Activated T-helper 17 cell treated with anti-CD3 and anti-CD28 coated beads, Interleukin-2, amount 50 U/mL, for 72 hours (primary cell): ENCODE measurements at places on chromosomes 2 and 18.

- ATAC-seq: no peak
Observed at GRCh38 chr2:21627938-21628337, 504.2 kb downstream of the TDRD15 start.

DNA sequence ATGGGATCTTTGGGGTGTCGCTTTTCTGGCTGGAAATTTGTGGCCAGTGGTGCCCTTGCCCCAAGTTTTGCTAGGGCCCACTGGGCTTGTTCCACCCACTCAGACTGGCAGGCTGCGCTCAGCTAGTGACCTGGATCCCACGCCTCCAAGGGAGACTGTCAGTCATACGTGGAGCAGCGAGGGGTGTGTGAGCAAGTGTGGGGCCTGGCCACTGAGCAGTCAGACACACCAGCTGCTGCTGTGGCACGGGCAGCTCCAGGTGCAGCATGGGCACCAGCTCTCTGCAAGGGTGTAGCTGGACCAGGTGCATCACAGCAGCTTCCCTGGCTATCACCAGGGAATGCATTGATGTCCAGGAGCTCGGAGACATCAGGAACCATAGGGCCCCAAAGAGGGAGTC, 327.0 kb downstream of the NR4A2 start:
- no peak for ATAC-seq

DNA sequence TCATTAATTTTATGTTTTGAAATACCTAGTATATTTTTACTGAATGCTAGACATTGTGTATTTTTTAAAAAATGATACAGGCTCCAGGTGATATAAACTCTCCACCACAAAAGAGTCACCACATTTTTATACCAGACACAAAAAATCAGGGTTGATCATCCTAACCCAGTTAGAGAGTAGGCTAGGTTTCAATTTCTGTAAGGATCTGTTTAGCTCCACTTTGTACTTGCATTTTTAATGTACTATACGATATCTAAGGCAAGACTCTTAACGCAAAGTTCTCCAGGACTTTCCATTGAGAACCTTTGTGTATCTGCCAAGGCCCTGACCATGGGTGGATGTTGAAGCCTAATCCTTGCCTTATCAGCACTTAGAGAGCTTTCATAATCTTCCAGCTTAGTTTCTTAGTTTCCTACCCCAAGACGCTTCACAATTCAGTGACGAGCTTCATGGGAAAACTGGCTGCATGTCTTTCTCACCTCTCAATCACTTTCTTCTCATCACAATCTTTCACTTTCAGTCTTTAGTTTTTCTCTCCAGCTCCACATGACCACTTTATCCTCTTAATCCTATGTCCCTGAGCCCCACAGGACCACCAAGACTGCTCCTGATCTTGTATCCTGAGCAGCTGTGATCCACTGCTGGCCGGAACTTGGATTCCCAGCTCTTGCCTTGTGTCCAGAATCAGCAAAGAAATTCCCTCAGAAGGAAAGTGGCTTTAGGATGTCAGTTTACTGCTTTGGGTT, 635.8 kb downstream of the RNF144A start:
- ATAC-seq: peak; percentile 70

- ATAC-seq: no peak
Observed at GRCh38 chr2:27572998-27573429, 9.8 kb upstream of the ZNF512 start.

DNA sequence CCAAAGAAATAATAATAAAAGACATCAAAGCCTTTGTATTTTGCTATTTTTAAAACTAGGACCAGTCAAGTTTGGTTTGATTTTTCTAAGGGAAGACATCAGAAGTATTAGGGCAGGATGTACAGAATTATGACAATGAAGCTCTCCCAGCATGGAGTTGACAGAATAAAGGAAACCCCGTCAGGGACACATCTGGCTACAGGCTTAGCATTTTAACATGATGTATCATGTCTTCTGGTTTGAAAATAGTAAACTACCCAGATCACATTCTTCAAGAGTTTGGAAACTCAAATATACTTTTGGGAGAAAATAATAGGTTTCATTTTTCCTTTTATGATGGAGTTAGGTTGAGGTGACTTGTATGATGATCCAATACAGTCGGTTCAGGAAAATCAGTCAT, 552.0 kb upstream of the CDH2 start:
- ATAC-seq: no peak

GRCh38 chr2:13091455-13091854, 374.7 kb downstream of the TRIB2 start:
- no peak for ATAC-seq

GRCh38 chr2:55399815-55400214, 19.8 kb downstream of the CCDC88A start:
- no peak for ATAC-seq

DNA sequence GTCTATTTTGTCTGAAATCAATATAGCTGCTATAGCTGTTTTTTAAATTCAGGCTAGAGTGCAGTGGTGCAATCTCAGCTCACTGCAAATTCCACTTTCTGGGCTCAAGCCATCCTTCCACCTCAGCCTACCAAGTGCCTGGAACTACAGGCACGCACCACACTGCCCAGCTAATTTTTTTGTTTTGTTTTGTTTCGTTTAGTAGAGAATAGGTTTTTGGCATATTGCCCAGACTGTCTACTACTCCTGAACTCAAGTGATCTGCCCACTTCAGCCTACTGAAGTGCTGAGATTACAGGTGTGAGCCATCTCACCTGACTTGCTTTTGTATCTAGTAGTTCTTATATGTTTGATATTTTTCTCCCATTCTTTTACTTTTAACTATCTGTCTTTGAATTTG, 259.7 kb downstream of the CDH19 start:
- no peak for ATAC-seq

GRCh38 chr2:166188084-166188483, 60.3 kb upstream of the SCN1A start:
- ATAC-seq: no peak

DNA sequence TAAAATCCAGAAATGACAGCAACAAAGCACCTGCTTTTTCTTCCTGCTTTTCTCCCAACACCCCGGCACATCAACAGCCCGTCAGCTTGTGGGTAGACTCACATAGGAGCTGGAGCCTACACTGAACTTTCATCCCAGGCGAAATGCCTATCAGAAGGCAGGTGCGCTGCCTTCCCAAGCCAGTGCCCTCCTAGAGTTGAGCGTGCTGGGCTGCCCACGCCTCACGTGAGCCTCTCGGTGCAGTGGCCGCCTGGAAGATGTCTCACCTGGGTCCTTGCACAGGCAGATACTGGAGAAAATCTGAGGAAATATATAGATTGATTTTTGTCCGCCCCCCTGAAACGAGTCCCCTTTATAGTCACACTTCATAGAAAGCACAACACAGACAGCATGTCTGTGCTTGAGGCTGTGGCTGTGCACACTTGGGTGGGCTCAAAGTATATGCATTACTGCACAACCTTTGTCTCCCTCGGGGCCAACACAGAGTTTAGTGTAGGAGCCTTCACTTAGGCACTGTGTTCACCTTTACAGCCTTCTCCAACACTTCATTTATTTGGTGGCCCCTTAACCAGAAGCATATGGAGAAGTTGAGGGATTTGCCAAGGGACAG, 112.5 kb downstream of the SMAD7 start:
- ATAC-seq: no peak

- no peak for ATAC-seq
Observed at GRCh38 chr2:19048593-19049266, 309.7 kb downstream of the OSR1 start.

GRCh38 chr2:102386004-102386403, 30.4 kb downstream of the IL18R1 start:
- ATAC-seq: no peak

GRCh38 chr2:78417355-78417754, 608.1 kb upstream of the REG3G start:
- ATAC-seq: no peak

DNA sequence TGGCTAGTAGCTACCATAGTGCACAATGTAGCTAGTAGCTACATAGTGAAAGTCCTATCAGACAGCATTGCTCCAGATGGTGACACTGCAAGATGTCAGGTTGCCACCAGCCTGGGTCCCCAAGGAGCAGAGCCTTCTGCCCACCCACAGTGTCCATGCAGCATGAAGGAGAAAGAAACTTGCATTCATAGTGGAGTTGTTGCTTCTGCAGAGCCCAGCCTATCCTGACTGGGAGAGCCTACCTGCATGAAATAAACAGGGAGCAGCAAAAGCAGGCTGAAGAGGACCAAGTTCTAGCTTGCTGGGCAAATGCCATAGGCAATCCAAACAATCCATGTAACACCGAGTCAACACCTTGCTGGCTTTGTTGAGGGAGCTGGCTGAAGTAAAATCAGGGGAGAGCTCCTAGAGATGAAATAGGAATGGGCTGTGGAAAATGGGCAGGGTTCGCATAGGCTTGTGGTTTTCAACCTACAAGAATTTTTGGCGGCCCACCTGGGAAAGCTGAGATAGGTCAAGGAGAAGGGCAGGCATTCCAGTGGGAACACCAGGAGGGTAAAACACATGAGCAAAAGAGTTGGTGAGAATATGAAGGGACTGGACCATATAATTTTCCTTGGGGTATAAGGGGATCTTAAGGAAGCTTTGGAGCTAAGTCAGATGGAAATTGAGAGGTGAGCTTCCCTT, 195.8 kb downstream of the CYP26B1 start:
- ATAC-seq: no peak

DNA sequence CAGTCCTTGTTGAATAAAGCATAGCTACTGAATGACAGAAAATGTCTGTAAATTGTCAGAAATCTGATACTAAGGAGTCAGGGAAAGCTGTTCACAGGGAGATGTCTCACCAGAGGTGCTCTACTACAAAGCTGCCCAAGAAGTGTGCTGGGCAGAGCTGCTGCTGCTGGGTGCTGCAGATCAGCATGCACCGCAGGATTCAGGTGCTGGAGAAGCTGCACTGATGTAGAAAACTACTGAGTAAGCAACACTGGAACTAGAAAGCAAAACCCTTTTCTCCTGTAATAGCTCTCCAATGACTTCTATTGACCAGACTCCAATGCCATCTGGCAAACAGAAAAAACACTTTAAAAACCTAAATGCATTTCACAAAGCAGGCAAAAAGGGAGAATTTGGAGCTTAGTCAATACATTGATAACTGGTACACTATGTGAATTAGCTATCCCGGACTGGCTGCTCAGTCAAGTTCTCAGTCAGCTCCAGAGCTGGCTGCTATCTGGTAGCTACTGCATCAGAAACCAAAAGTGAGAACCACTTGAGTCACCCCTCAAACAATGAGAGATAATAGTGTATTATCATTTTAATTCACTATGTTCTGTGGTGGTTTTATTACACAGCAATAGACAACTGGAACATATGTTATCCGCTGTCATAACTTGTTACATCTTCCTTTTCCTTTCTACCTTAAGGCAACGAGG, 493.1 kb downstream of the CPS1 start:
- no peak for ATAC-seq

DNA sequence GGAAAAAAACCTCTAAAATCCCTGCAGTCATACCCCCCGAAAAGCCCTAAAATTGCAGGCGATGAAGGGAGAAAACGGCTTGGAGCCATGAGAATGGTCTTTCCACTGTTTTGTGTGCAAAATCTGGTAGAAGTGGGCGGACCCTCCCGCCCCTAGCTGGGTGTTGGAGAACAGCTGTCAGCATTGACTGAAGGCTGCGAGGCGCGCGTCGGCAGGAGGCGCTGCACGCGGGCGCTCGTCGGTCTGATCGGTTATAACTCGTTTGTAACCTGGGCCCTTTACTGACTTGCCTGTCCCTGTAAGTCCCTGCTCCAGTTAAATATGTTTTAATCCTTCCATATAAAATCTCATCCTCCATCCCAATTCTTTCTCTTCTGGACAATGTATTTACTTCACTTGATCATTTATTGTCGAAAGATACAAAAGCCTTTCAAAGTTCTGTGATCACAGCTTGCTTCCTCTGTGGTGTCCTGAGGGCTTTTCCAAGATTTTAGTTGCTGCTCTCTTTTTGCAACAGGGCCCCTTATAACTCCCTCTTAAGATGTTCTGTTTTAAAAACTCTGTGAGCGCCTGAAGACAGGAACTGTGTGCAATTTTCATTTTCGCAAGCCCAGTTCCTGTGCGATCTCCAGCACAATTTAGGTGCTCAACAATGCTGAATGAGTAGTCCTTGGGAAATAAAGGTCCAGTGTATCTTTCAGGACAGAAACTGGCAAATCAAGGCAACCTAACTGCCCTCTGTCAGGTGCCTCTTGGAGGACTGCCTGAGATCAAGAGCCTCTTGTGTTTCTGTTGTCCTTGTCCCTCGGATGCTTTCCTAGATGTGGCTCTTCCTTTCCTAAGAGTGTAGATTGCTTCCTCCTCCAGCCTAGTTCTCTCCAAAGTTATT, 918 bp upstream of the HNRNPLL start:
- peak; percentile 73 for ATAC-seq

DNA sequence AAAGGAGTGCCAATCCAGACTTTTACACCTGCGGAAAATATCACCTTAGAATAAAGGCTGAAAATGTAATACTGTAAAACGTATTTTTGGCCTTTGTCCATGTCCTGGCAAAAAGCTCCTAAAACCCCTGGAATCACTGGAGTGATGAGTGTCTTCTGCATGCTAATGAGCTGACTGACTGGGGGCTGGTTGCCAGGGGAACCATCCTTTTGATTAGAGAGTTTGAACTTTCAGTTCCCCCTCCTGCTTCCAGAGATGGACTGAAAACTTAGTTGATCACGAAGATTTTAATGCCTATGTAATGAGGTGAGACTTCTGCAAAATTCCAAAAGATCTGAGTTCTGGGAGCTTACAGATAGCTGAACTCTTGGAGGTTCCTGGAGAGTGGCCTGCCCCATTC, 20.5 kb downstream of the PUM2 start:
- ATAC-seq: no peak

DNA sequence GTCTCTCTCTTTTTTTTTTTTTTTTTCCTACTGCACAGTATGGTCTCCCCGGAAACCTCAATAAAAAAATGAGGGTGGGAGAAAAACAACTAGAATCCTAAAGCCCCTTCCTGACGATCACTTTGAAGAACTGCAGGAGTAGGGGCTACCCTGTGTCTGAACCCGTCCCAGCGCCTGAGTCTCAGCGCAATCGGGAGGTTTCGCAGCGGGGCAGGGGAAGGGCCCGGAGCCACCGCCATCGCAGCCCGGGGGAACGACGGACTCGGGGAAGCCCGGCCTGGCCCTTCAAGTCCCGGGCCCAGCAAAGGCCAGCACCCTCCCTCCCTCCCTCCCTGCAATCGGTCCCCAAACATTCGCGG, 411 bp downstream of the NARS1 start:
- ATAC-seq: peak; percentile 19

DNA sequence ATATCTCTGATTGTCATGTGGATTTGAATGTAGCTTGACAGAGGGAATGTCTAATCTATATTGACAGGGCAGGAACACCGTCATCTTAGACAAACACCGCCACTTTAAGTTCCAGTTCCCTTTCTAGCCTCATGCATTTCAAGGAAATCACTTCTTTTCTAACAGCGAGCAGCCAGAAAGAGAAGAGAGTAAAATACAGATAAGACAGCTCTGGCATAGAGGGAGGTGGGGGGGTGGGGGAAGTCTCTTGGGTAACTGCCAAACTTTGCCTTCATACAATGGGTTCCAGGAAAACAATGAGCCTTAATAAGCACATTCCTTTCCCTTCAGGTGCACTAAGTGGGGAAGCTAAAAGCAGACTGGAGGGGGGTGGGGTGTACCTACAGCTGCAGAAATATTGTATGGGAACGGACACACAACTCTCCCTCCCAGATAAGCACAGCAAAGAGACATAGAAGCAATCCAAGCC, 37.2 kb downstream of the CASP10 start:
- no peak for ATAC-seq
